NCI-H1930 (cell line): ENCODE measurements at places on chromosomes 11 and 22.

DNA sequence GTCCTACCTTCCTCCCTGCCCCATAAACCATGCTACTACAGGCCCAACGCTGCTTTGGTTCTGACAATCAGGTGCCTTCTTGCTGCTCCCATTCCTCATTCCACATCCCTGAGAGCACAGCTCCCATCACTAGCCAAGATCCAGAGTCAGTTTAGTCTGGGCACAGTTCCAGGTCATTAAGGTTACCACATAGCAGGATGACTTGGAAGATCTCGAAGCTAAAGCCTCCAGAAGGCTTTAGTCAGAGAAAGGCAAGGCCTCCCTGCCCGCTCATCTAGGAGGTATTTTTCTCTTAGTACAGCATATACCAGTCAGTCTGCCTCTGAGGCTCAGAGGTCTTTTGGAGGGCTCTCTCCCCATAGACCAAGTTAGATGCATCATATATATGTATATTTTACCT, 30.3 kb downstream of the TRIM66 start:
- no peak for DNase-seq

GRCh38 chr11:70176940-70177689, 26.0 kb upstream of the FADD start:
- DNase-seq, result peak; percentile 22

DNA sequence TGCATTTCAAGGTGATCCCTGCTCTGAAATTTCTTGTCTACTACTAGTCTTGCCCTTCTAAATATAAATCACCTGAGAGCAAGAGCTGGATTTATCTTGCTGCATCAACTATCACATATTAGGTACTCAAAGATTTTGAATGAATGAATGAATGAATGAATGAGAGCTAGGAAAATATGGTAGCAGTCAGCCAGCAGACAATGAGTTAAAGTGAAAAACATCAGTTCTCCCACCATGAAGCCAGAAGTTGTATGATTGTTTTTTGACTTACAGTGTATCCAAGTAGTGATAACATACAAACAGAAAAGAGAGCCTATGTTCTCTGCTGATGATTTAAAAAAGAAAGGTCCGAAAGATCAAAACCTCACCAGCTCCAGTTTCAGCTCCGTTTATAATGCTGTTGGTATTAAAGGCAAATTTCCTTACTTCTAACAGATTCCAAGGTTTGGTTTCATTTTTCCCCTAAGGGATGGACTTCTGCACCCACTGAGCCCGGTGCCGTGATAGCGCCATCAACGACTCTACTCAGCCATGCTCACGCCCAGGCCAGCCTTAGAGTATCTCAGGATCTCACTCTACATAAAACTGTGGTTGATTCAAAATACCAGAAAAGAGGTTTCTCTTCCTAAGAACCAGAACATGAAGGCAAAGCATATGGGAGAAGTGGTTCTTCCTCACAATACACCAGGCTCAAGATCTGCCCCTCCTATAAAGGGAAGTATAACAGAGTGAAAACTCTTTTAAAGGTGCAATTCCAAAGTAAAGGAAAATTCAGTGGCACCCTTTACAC, 92.0 kb downstream of the SGSM3 start:
- DNase-seq, result no peak

GRCh38 chr11:119402470-119402869, 20.5 kb downstream of the THY1 start:
- DNase-seq, result no peak

GRCh38 chr11:14774721-14775120, 117.3 kb downstream of the CYP2R1 start:
- no peak for DNase-seq

GRCh38 chr22:28120691-28121592, 201.9 kb upstream of the PITPNB start:
- no peak for DNase-seq

- DNase-seq, result no peak
Observed at GRCh38 chr11:122737951-122738693, 82.6 kb downstream of the UBASH3B start.

- no peak for DNase-seq
Observed at GRCh38 chr22:47846206-47846605, 1083.8 kb downstream of the TBC1D22A start.

DNA sequence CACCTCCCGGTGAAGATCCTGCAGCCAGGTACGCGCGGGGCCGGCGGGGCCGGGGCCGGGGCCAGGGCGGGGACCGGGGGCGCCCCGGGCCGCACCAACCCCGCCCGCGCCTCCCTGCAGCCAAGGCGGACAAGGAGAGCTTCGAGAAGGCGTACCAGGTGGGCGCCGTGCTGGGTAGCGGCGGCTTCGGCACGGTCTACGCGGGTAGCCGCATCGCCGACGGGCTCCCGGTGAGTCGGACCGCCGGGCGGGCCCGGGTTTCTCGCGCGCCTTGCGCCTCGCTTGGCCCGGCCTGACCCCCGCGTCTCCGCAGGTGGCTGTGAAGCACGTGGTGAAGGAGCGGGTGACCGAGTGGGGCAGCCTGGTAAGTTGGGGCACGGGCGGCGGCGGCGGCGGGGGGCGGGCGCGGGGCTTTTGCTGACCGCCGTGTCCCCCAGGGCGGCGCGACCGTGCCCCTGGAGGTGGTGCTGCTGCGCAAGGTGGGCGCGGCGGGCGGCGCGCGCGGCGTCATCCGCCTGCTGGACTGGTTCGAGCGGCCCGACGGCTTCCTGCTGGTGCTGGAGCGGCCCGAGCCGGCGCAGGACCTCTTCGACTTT, 531 bp downstream of the PIM3 start:
- peak; percentile 34 for DNase-seq

GRCh38 chr11:73983741-73984538, 1.3 kb upstream of the UCP2 start:
- DNase-seq, result no peak

DNA sequence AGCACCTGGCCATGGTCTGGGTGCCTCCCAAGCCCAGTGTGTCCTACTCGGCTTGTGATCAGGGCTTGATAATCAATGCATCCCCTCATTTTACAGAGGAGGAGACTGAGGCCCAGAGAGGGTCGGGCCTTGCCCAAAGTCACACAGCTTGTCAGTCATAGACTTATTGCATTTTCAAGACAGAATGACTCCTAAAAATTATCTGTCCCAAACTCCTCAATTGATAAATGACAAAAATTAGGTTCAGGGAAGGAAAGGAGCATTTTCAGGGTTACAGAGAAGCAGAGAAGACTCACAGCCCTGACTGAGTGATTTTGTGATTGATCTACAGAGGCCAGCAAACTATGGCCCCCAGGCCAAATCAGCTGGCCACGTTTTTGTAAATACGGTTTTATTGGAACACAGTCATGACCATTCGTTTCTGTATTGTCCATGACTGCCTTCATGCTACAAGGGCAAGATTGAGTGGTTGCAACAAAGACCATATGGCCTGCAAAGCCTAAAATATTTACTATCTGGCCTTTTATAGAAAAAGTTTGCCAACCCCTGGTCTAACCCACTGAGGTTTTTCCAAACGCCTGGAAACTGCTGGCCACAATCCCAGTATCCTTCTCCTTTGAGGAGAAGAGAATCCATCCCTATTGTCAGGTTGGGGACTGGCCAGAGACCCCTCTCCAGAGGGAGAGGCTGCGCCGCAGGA, 35.1 kb upstream of the NAV2 start:
- no peak for DNase-seq

- no peak for DNase-seq
Observed at GRCh38 chr11:126229858-126230540, 18.4 kb downstream of the FAM118B start.

- no peak for DNase-seq
Observed at GRCh38 chr11:101051677-101052076, 77.9 kb downstream of the PGR start.

GRCh38 chr11:1810761-1811160, 24.0 kb upstream of the SYT8 start:
- no peak for DNase-seq

DNA sequence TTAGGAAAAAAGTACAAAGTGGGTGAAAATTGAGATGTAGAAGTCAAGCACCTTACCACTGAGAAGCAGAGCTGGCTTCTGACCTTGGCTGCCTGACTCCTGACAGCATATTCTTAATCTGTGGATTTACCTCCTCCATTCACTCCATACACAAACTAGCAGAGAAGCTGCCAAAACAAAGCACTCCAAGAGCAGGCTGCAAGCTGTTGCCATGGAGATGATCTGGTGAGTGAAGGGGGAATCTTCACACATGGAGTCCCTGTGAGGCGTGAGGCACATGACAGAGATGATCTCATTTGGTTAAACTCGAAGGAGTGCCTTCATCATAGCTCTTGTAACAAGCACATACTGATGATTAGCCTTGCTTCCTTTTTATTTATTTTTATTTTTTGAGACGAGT, 16.1 kb downstream of the COMMD9 start:
- DNase-seq, result no peak

GRCh38 chr11:66316849-66317251, at the start of gene CD248:
TSS of gene CD248 (minus strand) at chr11:66317044. CDS start at chr11:66317027, 17 bp downstream.
- DNase-seq, result no peak

DNA sequence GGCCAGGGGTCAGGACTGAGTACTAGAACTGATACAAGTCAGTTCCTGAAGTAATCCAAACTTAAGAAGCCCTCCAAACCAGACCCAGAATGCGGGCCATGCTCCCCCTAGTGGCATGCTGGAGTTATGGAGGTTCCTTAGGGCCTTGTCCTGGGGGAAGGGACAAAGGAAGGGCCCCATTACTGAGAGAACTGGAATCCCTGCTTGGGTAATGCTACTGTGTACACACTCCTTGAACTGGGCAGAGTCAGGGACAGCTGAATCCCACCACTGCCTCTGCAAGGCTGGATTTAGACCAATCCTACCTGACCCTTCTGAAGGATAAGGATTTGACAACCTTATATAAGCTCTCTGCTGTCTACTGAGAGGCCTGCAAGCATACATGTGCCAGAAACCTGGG, 97.3 kb upstream of the AKIP1 start:
- DNase-seq, result peak; percentile 37

- peak; percentile 22 for DNase-seq
Observed at GRCh38 chr11:123020968-123021367, 39.3 kb upstream of the BSX start.

GRCh38 chr22:20245577-20246367, 22.3 kb downstream of the RTN4R start:
- no peak for DNase-seq

DNA sequence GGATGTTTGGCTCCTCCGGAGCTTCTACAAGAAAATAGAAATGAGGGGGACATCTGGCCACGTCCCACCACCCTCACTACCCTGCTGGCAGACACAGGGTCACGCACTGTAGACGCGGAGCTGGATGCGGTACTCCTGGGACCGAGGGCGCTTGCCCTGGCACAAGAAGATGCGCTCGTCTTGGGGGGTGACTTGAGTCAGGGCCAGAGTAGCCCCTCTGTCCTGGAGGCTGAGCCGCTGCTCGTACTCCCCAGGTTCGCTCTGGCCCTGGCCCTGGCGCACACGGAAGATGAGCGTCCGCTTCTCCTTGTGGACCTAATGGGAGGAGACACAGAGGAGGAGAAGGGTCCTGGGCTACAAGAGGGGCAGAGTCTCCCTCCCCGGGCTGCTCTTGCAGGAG, 2.2 kb downstream of the MCAM start:
- DNase-seq, result no peak

- no peak for DNase-seq
Observed at GRCh38 chr11:114569801-114570200, 10.1 kb upstream of the NXPE1 start.

DNA sequence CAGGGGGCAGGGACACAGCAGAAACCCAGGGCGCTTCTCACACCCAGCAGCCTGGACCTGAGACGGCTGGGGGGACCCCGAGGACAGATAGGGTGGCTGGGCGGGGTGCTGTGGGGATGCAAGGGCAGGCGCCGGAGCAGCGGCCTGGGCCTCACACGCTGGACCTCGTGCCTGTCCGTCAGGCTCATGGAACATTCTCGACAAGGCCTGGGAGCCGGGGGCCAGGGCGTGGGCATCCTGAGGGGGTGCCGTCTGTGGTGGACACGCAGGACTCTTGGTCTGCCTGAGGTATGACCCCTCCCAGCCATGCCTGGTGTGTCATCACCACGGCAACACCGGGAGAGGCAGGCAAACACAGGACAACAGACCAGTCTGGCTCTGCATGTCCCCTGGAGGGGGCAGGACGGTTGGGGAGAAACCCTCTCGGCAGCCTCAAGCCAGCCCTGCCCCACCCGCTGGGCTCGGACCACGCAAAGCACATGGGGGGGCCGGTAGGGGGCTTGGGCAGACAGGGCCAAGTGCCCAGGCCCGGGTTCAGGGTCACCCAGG, 21.4 kb downstream of the MRPL23 start:
- DNase-seq, result no peak

GRCh38 chr11:109486129-109486528, 64.1 kb downstream of the C11orf87 start:
- DNase-seq, result peak; percentile 83

GRCh38 chr22:38718414-38718813, 12.7 kb downstream of the GTPBP1 start:
- DNase-seq, result no peak

GRCh38 chr11:31767066-31767465, 44.1 kb downstream of the PAX6 start:
- DNase-seq, result no peak

DNA sequence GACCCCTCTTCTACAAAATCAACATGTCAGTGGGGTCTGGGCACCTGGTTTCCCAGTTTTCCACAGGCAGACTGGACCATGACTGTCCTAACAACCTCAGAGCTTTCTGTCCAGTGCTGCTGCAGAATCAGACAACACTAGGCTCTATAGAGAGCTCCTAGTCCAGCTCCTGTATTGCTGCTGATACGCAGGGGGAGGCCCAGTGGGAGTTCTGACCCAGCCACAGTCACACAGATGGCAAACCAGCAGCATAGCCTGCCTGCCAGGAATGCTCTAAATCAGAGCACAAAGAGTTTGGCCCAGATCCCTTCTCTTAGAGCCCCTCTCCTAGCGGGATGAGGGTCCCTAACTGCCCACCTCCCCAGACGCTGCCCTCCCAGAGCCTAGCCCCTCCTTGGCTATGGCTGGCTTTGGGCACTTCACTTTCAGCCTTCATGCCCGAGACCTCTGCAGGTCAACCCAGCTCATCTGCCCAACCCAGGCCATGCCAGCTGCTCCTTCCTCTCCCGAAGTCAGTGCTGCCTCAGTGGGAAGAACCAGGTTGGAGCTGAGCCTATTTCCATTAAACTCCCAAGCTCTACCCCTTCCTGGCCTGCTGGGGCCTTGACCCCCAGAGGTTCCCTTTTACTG, 15.8 kb upstream of the SLCO2B1 start:
- DNase-seq, result no peak

DNA sequence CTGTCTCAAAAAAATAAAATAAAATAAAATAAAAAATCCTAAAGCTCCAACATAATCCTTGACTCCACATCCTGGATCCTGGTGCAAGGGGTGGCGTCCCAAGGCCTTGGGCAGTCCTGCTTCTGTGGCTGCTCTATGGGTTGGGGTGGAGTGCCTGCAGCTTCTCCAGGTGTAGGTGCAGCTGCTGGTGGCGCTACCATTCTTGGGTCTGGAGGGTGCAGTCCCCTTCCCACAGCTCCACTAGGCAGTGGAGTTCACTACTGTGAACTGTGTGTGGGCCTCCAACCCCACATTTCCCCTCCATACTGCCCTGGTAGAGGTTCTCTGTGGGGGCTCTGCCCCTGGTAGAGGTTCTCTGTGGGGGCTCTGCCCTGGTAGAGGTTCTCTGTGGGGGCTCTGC, 6.9 kb upstream of the TBC1D22A start:
- DNase-seq, result no peak

GRCh38 chr11:13769188-13769587, 100.7 kb downstream of the FAR1 start:
- DNase-seq, result no peak

GRCh38 chr11:60370811-60371298, 7.5 kb upstream of the MS4A7 start:
- DNase-seq, result peak; percentile 28
